ENCODE measurements at places on chromosomes 3 and 15. TPM values are rescaled to one million over a fixed set of nuclear protein-coding genes. Genes with fewer than 3 reads are reported as not detected.
A peak's percentile ranks its signal among the peaks of the same experiment; 100 is the strongest.

Gene MESP1
- total RNA-seq = 0.47 TPM

GRCh38 chr3:186783731-186784515 lies 546 bp downstream of the EIF4A2 start:
- peak; percentile 69 for DNase-seq

- no peak for DNase-seq
Observed at GRCh38 chr3:131914090-131914691, 120.6 kb downstream of the CPNE4 start.

- DNase-seq = no peak
Observed at GRCh38 chr3:119588112-119588511, 8.8 kb downstream of the ADPRH start.

Gene LRRC31
- not detected for total RNA-seq
